Tibial nerve (tissue), 4 donors: ENCODE measurements at places on chromosomes 4 and X. TPM values are rescaled to one million over a fixed set of nuclear protein-coding genes. Genes with fewer than 3 reads are reported as not detected.

PCDH19 gene
- total RNA-seq = 5.5 TPM

PDLIM3 gene
- total RNA-seq = 52.8 TPM

FABP2 gene
- not detected for total RNA-seq

RTL9 gene
- not detected for total RNA-seq

DNA sequence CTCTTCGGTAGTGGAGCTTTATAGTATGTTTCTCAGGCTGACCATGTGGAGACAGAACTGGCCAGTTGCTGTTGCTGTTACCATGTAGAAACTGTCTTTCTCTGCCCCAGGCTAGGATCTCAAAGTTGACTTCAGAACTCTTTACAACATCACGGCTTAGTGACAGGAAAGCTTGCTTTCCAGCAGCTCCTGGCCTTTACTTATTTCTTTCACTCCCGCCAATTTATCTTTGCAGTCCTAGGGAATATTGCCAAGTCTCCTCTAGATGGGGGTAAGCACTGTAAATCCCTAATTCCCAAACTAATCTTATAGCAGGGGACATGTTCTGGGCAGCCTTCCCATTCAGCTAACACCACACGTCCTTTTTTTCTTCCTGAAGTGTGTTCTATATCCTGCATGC lies 631.6 kb downstream of the SPRY1 start:
- no peak for DNase-seq
- no peak overlapping the region for H3K27ac ChIP-seq
- no peak overlapping the region for H3K4me3 ChIP-seq
- H3K27me3 ChIP-seq = no peaks in the 10 kb centered on the region
- H3K4me1 ChIP-seq = peaks cover 31% of the 10 kb centered on the region

GRCh38 chr4:102633100-102633499 lies 127.7 kb downstream of the MANBA start:
- no peaks in the 10 kb centered on the region for H3K4me1 ChIP-seq
- DNase-seq = no peak

DNA sequence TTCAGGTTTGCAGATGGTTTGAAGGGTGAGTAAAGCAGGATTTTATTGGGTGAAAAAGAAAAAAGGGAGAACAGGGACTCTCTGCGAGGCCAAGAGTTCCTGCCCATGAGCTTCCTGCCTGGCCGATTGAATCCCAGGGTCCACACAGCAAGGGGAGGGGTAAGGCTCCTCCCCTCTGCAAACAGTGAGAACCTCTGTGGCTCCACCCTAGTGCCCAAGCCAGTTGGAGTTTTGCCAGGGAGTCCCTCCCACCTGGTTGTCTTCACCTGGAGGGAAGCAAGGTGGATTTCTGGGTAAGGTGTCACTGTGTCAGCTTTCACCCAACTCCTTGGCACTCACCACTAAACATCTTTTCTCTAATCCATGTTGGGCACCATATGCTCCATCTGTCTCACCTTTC lies 70.9 kb downstream of the PDHA2 start:
- H3K4me1 ChIP-seq = no peaks in the 10 kb centered on the region
- DNase-seq = no peak
- no peaks in the 10 kb centered on the region for H3K36me3 ChIP-seq
- H3K27ac ChIP-seq = no peak overlapping the region

GRCh38 chr4:182938205-182938645 lies 21.0 kb upstream of the DCTD start:
- no peak overlapping the region for H3K27ac ChIP-seq
- no peak overlapping the region for H3K4me3 ChIP-seq
- DNase-seq = peak; percentile 78
- no peaks in the 10 kb centered on the region for H3K36me3 ChIP-seq
- H3K27me3 ChIP-seq = no peaks in the 10 kb centered on the region

DNA sequence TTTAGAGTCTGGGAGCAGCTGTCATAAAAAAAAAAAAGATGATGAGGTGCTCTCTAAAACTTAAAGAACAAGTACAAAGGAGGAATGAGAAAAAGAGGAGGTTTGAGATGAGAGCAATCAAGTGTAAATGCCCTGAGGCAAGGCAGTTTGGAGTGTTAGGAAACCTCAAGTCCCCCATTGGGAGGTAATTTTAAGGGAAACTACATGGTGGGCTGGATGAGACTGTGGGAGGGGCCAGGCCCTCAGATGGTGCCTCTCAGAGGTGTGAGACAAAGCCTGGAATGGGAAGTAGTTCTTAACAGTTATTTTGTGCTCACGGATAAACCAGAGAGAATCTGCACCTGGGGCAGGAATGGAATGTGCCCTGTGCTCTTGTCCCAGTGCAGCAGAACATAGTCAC lies 1.9 kb upstream of the MAGEB3 start:
- no peak overlapping the region for H3K27ac ChIP-seq
- no peaks in the 10 kb centered on the region for H3K36me3 ChIP-seq
- no peaks in the 10 kb centered on the region for H3K27me3 ChIP-seq

DNA sequence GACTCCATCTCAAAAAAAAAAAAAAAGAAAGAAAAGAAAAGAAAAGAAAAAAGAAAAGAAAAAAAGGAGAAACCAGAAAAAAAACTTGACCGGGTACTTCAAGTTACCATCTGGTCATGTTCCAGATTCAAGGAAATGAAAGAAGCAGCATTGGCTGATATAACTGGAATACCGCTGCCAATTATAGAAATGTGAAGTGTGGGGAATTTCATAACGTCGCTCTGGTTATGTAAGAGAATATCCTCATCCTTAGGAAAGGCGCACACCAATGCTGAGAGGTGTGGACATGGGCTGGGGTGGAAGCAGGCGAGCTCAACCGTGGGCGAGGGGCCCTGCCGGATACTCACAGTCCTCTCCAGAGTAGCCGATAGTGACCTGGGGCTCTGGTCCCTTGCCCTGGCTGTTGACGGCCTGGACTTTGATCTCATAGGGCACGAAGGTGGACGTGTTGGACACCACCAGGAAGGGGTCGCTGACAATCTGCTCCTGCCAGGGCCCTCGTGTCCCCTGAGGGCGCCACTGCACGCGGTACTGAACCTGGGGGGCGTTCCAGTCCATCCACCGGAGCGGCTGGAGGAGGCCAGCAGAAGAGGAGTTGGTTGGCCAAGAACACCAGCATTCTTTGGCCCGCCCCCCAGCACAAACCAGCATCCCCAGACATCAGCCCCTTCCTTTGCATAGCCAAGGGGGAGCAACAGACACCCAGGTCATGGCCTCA lies 19.5 kb downstream of the L1CAM start:
- H3K4me3 ChIP-seq = no peak overlapping the region
- DNase-seq = no peak
- no peaks in the 10 kb centered on the region for H3K36me3 ChIP-seq
- no peaks in the 10 kb centered on the region for H3K27me3 ChIP-seq
- no peak overlapping the region for H3K27ac ChIP-seq

DNA sequence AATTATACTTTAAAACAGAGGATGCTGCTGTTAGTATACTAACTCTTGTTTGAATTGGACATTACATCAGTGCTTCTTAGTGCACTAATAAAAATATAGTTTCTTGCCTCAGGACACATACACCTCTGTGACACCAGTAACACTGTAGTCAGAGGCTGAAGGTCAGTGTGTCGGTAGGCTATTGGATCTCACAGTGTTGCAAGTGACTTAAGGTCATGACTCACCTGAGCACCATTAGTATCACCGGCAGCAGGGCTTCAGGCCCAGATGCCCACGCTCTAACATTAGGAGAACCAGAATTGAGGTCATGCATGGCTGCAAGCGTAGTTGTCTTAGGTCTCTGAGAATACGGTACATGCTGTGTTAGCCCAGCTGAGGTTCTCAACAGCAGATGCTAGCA lies 15.2 kb downstream of the ETDC start:
- no peaks in the 10 kb centered on the region for H3K27me3 ChIP-seq
- H3K36me3 ChIP-seq = no peaks in the 10 kb centered on the region
- no peak overlapping the region for H3K4me3 ChIP-seq
- H3K4me1 ChIP-seq = no peaks in the 10 kb centered on the region
- no peak for DNase-seq

DNA sequence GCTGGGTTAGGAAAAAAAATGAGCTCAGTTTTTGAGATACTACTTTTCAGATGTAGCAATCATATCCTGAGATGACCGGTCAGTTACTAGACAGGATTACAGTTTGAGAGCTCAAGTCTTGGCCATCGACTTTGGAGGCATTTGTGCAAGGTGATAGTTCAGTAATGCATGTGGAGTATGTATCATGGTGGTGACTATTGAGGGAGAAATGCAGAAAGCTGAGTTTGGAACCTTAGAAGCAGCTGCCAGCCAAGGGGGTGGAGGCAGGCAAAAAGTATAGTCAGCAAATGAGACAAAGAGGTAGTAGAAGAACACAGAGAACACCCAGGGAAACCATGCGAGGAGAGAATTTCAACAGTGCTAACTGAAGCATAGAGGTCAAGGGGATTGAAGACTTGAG lies 48.7 kb upstream of the SLC4A4 start:
- no peak for DNase-seq
- no peaks in the 10 kb centered on the region for H3K27me3 ChIP-seq
- no peaks in the 10 kb centered on the region for H3K36me3 ChIP-seq
- no peak overlapping the region for H3K4me3 ChIP-seq
- no peak overlapping the region for H3K27ac ChIP-seq

- no peaks in the 10 kb centered on the region for H3K36me3 ChIP-seq
- DNase-seq = no peak
- peak overlapping the region; percentile 63 for H3K4me3 ChIP-seq
- no peaks in the 10 kb centered on the region for H3K27me3 ChIP-seq
- no peaks in the 10 kb centered on the region for H3K4me1 ChIP-seq
Observed at GRCh38 chr4:6200922-6201362, 593 bp upstream of the JAKMIP1 start.

DNA sequence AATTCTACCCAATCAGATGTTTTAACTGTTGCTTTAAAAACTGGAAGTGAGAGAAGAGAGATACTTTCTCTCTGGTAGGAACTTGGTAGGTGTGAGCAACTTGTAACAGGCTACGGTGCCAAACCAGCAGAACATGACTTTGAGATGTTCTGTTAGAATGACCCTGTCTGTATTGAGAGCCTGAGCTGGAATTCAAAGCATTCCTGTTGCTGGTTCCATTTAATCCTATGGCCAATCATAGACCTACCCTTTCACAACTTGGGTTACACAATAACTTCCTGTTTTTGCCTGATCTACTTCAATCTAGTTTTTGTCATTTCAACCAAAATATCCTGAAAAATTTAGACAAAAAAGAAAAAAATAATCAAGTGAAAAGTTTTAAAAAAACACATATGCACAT lies 1.7 kb upstream of the PRRG1 start:
- no peaks in the 10 kb centered on the region for H3K36me3 ChIP-seq
- H3K4me3 ChIP-seq = no peak overlapping the region
- peaks cover 25% of the 10 kb centered on the region for H3K4me1 ChIP-seq
- DNase-seq = no peak

DNA sequence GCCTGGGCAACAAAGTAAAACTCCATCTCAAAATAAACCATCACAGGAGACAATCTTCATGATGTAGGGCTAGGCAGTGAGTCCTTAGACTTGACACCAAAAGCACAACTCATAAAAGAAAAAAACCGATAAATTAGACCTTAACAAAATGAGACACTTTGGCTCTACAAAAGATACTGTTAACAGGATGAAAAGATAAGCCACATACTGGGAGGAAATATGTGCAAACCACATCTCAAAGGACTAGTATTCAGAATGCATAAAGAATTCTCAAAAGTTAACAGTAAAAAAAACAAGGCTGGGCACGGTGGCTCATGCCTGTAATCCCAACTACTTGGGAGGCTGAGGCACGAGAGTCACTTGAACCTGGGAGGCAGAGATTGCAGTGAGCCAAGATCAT lies 13.2 kb downstream of the EFHC2 start:
- no peak overlapping the region for H3K4me3 ChIP-seq
- no peak for DNase-seq
